Amygdala (tissue), 56 donors: ENCODE measurements at places on chromosomes 7 and 10.

- DNase-seq = no peak
These were observed 19.1 kb upstream of the MTPAP start for GRCh38 chr10:30368065-30368718.

DNA sequence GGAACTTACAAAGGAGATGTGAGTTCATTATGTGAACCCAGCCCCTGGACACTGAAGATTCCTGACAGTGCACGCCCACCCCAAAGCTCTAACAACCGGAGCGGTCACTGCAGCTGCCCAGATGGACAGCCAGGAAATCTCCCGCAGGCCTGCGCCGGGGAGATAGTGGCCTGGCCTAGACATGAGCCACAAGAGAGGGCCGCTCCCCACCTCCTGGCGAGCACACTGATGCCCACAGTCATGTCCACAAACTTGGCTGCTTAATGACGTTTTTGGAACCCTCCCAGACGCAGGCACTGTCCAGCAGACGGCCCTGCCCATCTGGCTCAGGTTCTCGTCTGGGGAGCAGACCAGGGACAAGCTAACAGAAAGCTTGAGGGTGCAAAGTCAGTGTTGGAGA, 34.2 kb downstream of the TCERG1L start:
- no peak for DNase-seq

- DNase-seq = no peak
These were observed 2.6 kb upstream of the OPN4 start for GRCh38 chr10:86651631-86652331.

GRCh38 chr7:73329861-73330581, 2.1 kb downstream of the FKBP6 start:
- no peak for DNase-seq

- no peak for DNase-seq
These were observed 16.7 kb downstream of the VIPR2 start for GRCh38 chr7:159127691-159128642.

DNA sequence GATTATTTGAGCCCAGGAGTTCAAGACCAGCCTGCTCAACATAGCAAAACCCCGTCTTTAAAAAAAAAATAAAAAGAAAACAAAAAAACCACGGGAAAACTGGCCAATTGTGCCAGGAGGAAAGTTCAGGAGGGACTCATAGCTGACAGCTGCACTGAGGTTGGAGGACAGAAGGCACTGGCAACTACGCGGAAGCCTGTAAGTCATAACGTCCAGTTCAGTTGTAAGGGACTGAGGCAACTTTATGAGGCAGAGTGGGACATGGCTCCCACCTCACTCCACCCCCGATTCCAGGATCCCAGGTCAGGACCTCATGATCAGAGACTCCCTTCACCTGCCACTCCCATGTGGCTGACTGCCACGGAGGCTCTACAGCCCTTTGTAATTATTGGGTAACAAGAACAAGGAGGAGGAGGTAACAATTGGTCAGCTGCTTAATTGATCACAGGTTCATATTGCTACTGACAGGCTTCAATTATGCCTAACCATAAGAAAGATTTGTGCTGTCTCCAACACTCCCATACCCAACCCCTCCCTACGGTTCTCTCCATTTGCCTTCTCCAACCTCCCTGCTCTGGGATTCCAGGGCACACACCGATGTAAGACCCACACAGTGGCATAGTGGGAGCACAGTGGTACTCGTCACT, 1.9 kb upstream of the CCL24 start:
- no peak for DNase-seq

- DNase-seq = no peak
These were observed 8.3 kb downstream of the PSTK start for GRCh38 chr10:122988501-122988900.

DNA sequence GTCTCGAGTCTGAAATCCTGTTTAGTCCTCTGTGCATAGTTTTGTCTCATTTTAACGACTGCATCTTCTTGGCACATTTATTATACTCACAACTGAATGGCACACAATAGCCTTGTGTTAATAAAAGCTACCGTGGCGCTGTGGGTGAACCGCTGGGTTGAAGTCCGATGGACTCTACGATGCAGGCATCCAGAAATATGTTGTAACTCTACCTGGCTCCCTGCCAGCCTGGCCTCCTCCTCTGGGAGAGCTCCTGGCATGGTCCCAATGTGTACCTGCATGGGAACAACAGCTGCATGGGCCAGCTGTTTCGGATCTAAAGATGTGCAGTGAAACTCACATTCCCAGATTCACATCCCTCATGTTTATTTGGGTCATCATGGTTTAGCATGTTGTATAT, 3.7 kb upstream of the DPYSL4 start:
- no peak for DNase-seq

DNA sequence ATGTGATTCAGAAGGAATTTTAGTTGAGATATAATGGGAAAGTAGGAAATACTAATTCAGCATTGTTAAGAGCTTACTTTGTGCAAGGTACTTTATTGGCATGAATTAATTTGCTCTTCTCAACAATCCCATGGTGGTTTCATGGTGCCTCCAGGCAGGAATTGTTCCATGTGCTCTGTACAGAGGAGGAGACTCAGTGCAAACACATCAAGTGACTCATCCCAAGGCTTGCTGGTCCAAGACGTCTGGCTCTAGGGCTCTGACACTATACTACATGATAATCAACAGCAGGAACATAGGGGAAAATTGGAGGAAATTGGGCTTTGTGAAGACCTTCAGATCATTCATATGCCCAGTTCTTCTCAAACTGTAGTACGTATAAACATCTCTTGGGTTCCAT, 66.5 kb upstream of the PRKG1 start:
- DNase-seq = no peak

- no peak for DNase-seq
These were observed 93.1 kb upstream of the NAMPT start for GRCh38 chr7:106377847-106378361.

GRCh38 chr10:129730993-129731325, 233.1 kb downstream of the EBF3 start:
- no peak for DNase-seq

- peak; percentile 68 for DNase-seq
These were observed 39.1 kb upstream of the PFKFB3 start for GRCh38 chr10:6163364-6164270.

DNA sequence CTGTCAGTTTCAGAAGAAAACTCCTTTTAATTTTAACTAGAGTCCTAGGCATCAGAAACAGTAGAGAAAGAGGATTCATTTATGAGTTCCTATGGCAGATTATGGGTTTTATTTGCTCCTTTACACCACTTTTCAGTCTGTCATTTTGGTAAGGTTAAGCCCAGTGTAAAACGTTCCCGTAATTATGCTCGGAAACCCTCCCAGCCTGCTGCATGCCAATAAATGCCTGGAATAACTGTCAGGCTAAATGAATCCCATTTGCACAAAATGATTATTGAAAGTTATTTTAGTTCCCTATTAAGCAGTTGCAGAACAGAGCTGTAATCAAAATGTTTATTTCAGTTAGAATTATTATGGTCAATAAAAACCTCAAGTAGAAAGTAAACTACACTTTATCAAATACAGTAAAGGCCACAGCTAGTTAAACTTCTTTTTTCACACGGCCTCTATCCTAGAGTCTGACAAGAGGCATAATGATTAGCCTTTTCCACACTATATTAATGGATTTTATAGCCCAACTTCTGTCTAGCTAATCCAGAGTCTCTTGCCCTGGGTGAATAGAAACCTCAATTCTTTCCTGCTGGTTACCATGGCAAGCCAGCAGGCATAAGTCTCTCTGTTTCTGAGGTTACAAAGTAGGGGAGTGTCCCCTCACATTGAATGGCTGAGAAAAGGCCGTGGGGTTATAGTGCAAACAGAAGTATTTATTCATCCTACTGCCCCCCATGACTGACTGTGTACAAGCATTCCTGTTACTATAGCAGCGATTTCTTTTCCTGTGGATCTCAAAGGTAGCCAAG, 80.8 kb upstream of the NPVF start:
- no peak for DNase-seq

GRCh38 chr7:155349601-155350331, 52.1 kb downstream of the INSIG1 start:
- no peak for DNase-seq

DNA sequence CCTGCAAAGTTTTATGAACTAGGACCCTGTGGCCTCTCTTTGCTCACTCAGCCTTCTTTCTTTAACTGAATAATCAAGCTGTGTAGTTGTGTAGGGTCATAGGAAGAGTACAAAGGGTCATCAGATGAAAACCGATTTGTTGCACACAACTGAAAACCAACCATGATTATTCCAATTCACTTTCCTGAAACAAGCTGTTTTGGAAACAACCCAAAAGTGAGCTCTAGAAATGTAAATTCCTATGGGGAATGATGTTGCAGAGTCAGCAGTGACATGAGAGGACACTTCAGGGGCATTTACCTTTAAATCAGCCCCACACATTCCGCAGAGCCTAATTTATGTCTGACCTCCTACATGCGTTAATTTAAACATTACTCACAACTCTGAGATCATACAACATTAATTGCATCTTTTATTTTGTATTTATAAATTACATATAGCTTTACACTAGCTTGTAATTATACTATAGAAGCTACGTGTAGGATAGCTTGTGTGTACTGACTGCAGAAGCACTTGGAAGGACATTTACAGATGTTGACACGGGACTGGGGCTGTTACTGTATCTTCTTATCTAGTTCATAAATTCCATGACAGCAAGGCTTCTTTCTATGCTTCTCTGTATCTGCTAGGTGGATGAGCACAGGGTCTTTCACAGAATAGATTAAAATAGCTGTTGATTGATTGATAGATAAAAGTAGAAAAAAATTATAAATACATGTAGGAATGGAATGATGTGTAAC, 139.9 kb upstream of the AKR1E2 start:
- no peak for DNase-seq

- DNase-seq = no peak
These were observed 211.6 kb downstream of the INHBA start for GRCh38 chr7:41491308-41491707.

- no peak for DNase-seq
These were observed 381.0 kb upstream of the NRP1 start for GRCh38 chr10:33715303-33715975.

DNA sequence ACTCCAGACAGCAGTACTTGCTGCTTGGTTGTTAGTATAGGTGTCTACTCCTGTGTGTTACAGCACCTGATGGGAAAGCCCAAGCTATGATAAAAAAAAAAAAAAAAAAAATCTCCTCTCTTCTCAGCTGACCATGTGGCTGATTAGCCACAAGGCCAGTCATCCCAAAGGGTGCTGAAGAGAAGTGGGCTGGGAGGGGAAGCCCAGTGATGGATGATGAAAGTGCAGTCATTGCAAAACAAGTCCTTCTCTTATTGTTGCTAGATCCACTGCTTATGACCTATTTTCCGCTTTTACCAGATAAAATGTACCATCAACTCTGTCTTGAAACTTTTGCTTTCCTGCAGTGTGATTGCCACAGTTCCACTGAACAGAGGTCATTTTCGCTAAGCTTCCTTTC, 1092.5 kb upstream of the C7orf33 start:
- no peak for DNase-seq

GRCh38 chr10:78567680-78568455, 500.9 kb upstream of the ZMIZ1 start:
- no peak for DNase-seq

GRCh38 chr10:6292741-6293151, 90.0 kb downstream of the PFKFB3 start:
- no peak for DNase-seq

DNA sequence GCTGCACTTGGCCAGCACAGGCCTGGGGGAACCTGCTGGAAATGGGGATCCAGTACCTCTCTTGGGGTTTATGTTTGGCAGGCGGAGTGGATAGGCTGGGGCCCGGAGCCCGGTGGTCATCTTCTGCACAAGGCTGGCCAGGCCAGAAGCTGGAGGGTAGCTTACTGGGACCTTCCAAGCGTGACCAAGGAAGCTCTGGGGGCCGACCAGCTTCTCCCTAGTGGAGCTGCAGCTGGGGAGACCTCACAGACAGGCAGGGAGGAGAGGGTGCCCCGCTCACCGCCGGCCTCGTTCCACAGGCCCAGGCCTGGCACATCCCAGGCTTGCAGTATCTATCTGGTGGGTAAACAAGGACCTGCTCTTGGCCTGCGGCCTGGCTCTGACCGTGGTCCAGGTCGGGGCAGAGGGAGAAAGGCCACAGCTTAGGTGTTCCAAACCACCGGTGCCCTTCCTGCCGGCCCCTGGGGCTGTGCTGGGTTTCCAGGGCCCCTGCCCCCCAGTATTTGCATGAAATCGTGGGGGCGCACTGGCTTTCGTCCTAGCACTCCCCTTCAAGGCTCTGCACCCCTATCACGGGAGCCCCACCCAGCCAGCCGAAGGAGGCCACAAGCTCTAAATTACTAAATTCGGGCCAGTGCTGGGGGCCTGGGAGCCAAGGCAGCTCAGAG, 1.5 kb upstream of the ELFN1 start:
- no peak for DNase-seq

DNA sequence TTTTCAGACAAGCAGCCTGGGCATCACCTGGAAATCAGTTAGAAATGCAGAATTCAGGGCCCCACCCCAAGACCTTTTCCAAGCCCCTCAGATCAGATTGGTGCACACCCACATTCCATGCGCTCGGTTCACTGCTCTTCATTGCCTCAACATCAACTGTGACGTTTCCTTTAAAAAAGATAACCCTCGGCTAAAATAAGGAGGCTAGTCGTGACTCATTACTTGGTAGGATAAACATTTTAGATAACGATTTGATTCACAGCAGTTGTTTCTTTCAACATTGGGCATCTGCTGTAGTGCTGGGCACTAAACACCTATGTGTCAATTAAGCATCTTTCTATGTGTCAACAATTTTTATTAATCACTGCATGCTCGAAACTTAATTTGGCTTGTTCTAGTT, 191.1 kb upstream of the LRGUK start:
- DNase-seq = no peak

- no peak for DNase-seq
These were observed 366.1 kb downstream of the EXOC4 start for GRCh38 chr7:133618970-133619369.

GRCh38 chr10:102540023-102540422, 36.3 kb downstream of the SUFU start:
- DNase-seq = no peak
